ENCODE measurements at places on chromosomes 11 and 22.

DNA sequence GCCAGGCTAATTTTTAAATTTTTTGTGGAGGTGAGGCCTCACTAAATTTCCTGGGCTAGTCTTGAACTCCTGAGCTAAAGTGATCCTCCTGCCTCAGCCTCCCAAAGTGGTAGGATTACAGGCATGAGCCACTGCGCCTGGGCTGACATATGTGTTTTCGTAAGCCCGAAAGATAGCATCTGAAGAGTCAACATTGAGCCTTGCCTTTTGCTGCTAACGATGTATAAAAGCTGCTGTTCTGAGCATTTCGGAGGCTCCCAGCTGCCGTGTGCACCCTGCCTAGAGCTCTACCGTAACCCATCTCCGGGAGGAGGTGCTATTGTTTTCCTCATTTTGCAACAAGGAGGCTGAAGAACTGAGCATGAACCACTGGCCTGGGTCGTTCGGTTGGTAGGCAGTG is 18.1 kb upstream of the PPP6R3 start:
- no peak for DNase-seq

GRCh38 chr11:11069841-11070835 is 212.3 kb upstream of the ZBED5 start:
- DNase-seq: no peak

DNA sequence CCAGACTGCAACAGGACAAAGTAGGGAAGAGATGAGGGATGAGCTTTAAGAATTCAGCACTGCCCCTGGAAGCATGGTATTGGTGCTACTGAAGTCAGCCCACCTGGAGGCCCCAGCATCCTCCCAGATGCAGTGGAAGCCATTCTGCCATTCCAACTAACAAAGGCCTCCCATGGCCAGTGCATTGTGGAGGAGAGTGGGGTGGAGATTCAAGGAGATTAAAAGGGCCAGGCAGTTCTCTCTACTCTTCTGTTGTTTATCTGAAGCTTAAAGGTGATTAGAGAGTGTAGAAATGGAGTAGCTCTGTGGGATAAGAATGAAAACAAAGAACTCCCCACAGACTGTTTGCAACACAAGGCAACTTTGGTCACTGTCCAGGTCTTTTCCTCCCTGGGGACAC is 24.1 kb upstream of the TSKU start:
- DNase-seq: no peak

GRCh38 chr11:68042219-68043028 is 3.6 kb downstream of the TCIRG1 start:
- DNase-seq: no peak
